ENCODE measurements at places on chromosomes 13 and 19.
A peak's percentile ranks its signal among the peaks of the same experiment; 100 is the strongest.

DNA sequence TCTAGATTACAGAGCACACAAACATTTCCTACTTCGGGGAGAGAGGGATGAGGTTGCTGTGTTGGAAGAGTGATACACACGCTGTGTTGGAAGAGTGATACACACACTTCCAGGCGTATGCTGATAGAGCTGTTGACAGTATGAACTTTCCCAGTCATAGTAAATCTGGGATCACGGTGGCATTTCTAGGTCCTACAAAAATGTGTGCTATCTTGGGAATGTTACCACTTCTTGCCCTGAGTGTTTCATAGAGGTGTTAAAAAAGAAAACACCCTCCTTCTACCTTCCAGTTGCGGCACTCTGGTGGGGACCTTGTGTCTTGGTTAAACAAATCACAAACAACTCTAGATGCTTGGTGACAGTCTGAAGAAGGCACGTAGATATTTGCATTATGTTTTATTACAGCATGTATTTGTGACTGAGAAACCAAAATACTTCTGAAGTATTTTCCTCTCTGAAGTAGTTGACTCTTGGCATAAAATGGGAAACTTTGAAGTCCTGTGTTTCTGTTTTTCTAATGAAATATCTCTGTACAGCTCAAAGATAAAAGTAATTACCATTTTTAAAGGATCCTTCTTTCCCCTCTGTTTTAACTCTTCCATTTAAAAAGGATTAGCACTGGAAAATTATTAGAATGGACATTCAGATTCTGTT lies 52.5 kb downstream of the ARHGAP35 start:
- DNase-seq: no peak

DNA sequence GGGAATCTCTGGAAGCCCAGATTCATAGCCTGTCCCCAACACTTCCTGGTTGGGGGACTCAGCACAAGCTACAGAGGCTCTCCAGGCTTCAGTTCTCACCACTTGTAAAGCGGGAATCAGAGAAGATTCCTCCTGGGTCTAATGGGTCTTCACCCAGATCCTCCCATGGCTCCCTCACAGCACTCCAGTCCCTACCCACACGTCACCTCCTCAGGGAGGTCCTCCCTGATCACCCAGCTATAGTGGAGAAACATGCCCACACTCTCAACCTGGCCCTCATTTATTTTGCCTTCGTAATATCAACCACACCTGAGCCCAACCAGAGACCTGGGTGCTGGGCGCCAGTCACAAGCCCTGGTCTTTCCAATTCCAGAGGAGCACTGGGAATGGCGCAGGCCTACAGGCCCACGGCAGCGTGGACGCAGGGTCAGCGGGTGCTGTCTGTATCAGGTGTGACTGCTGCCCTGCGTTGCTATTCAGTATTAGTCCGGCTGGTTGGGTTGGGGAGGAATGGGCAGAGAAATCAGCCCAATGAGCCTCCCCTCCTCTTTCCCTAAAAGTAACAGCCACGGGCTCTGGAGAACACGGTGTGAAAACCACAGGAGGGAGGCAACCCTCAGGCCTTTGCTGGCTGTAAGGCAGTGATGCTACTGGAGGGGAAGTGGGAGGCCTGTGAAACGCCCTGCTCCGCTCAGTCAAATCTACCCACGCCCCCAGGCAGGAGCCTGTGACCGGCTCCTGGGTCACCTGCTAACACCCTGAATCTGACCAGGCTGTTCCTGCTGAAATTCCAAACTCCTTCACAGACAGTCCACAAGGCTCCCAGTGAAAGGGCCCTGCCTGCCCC lies 5.2 kb downstream of the AKT2 start:
- no peak for DNase-seq

DNA sequence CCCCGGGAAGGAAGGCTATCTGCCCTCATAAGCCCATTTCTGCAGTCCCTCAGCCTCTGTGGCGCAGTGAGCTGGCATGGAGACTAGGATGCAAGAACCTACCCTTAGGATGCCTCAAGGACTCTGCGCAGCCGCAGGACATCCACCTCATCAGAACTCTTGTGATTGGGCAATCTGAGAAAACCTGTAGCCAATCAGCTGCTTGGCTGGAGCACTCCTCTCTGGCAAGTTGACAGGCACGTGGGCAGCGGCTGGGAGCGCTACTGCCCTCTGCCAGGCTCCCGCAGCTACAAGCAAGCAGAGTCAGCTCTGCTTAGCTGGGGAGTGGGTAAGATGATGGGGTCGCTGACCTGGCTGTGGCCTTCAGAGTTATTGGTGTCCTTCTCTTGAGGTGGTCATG lies 1.5 kb upstream of the ECSIT start:
- peak; percentile 60 for DNase-seq

GRCh38 chr13:92158346-92158745 lies 759.9 kb downstream of the GPC5 start:
- DNase-seq: no peak

DNA sequence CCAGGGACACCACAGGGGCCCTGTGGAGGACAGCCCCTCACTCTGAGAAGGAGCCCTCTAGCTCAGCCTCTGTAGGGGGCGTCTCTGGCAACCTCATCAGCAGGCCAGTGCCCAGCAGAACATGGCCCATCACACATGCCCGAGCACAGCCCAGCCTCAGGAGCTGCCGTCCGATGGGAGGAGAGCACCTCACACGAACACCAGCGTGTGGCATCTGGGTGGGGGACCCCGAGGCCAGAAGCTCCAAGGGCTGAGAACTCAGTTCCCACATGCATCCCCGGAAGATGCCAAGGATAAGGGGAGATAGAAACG lies 11.3 kb downstream of the SH3GL1 start:
- DNase-seq: no peak

DNA sequence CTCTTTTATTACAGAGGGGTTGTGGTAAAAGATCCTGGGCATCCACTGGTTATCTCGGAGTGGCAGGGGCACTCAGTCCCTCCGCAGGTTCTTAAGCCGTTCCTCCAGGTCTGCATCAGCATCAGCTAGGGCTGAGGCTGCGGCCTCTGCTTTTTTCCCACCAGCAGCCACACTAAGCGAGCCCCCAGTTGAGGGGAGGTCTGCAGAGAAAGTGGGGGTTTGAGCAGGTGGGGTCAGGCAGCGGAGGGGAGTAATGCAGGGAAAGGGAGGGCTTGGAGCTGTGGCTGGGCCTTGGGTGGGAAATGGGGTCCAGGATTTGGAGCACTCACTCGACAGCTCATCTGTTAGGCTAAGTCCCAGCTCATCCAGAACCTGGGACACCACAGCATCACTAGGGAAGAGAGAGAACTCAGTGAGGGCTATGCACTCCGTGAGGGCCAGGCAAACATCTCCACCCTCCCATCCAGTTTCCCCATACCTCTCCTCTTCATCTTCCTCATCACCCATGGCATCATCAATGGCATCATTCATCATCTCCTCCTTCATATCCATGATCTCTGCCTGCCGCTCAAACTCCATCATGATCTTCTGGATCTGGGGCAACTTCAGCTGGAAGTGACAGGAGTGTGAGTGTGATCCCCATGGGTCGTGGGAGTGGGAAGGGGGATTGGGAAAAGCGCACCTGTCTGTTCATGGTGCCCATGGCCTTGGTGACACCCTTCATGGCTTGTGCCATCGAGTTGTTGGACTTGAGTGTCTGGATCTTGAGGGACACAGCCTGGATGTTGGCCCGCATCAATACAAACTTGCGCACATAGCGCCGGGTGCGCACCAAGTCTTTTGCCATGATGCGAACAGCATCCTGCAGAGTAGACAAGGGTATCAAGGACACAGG lies 3.1 kb downstream of the CHMP2A start:
- DNase-seq: no peak

- DNase-seq: no peak
Measured at GRCh38 chr13:46592385-46592784, 39.4 kb downstream of the LRCH1 start.

DNA sequence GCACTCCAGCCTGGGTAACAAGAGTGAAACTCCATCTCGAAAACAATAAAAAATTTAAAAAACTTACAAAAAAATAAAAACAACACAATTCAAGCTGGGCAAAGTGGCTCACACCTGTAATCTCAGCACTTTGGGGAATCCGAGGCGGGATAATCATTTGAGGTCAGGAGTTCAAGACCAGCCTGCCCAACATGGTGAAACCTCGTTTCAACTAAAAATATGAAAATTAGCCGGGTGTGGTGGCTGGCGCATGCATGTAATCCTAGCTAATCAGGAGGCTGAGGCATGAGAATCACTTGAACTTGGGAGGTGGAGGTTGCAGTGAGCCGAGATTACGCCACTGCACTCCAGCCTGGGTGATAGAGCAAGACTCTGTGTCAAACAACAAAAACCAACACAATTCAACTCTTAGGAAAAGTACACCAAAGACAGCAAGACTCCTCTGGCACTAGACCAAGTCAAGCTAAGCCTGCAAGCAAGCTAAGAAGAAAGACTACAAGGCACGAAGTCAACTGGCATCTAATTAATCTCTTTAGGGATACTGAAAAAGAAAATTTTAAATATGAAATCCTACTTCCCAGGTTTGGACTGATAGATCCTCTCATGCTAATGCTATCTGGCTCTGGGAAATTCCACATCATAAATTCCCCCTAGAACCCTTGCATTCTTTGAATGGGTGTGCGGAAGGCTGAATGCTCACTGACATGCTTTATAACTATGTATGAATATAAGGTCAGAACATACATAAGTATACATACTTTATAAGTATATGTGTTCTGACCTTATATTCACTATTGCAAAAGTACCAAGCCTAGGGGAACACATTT lies 7.9 kb downstream of the PBX4 start:
- no peak for DNase-seq

DNA sequence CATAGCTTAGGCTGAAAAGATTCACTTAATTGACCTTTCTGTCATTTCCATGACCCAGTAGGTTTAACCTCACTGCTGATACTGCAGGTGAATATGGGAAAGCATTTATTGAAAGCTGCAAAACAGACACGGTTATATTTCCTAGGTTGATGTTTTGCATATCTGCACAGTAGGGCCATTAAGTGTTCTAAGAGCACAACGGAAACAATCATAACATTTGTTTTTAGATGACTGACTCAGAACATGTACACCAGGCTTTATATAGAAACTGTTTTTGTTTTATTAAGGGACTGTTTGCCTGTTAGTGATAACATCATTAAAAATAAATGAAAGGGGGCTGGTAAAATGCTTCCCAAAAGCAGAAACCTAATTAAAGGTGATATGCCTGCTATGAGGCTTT lies 367.8 kb downstream of the DACH1 start:
- DNase-seq: no peak

DNA sequence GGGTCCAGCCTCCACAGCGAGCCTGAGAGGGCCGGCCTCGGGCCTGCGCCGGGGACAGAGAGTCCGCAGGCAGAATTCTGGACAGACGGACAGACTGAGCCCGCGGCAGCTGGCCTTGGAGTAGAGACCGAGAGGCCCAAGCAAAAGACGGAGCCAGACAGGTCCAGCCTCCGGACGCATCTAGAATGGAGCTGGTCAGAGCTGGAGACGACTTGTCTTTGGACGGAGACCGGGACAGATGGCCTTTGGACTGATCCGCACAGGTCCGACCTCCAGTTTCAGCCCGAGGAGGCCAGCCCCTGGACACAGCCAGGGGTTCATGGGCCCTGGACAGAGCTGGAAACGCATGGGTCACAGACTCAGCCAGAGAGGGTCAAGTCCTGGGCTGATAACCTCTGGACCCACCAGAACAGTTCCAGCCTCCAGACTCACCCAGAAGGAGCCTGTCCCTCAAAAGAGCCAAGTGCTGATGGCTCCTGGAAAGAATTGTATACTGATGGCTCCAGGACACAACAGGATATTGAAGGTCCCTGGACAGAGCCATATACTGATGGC lies 490 bp downstream of the ITPKC start:
- DNase-seq: no peak

DNA sequence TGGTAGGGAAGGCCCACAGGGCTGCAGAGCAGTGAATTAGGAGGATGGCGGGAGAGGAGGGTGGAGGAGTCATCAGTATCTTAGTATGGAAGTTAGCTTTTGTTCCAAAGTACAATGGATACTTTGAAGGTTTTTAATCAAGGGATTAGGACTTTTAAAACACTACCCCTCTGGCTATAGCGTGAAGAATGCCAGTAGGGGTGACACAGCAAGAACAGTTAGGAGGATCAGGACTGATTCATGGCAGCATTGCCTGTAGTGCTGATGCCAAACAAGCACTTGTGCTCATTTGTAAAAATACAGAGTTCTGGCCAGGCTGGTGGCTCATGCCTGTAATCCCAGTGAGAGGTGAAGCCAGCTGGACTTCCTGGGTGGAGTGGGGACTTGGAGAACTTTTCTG lies 46.2 kb downstream of the SKA3 start:
- DNase-seq: no peak

DNA sequence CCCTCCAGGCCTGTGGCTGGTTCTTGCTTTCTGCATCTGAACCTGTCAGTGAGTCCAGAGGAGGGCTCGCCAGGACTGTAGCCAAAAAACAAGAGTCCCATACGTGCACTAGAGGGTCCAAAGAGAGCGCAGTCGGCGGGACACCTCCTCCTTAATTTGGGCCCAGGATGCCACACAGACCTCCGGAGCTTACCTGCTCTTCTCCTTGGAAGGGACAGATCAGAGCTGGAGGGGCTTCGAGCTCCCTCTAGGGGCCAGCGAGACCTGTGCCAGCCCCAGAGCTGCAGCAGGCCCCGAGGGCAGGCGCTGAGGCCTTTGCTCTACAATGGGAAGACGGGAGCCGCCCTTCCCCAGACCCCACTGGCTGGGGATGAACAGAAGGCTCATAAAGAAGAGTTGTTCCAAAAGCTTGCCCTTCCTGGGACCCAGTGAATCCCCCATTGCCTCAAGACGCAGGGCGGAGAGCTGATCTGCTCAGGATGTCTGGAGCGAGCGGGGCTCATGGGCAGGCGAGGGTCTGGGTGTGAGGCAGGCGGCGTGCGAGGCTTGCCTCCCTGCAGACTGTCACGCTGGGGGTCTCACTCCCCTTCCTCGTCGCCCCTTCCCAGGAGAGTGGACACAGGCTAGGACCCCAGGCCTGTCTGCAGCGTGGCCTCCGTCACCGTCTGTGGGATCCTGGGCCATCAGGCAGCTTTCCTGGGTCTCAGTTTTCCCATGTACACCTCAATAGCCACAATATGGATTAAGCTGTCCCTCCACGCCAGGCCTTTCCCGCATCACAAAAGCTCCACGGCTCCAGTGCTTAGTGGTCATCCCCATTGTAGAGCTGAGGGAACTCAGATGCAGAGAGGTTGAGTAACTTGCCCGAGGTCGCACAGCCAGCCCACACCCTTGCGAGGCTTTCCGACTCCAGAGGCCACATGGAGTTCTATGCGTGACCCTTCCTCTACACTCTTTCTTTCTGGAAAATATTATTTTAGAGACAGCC lies 46.9 kb upstream of the VSTM2B start:
- no peak for DNase-seq

DNA sequence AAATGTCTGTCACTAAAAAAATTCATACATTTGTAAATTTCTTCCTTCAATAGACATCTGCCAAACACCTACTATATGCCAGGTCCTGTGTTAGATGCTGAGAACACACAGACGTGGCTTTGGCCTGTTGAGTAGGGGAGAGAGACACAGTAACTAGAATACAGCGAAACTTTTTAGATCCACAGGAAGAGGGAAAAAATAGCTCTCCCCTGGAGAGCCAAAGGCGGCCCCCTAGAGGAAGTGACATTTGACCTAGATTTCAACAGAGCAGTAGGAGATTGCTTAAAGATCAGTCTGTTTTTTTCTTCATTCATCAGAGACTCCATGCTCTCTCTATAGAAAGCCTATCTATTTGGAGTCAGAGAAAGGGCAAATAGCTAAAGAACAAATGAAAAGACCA lies 11.3 kb downstream of the LCP1 start:
- DNase-seq: no peak

GRCh38 chr19:18646535-18647370 lies 9.9 kb downstream of the KLHL26 start:
- no peak for DNase-seq

- no peak for DNase-seq
Measured at GRCh38 chr19:44874317-44874716, 16.7 kb upstream of the TOMM40 start.

All from stimulated activated CD4-positive, alpha-beta T cell treated with anti-CD3 and anti-CD28 coated beads, Interleukin-15, amount 100 ng/mL, for 48 hours (primary cell).